ENCODE measurements at places on chromosomes 2 and 18.

GRCh38 chr2:31580321-31581117, at the start of gene SRD5A2:
SRD5A2 (minus strand) TSS chr2:31580938; CDS start chr2:31580900, 38 bp downstream.
- DNase-seq, result no peak

DNA sequence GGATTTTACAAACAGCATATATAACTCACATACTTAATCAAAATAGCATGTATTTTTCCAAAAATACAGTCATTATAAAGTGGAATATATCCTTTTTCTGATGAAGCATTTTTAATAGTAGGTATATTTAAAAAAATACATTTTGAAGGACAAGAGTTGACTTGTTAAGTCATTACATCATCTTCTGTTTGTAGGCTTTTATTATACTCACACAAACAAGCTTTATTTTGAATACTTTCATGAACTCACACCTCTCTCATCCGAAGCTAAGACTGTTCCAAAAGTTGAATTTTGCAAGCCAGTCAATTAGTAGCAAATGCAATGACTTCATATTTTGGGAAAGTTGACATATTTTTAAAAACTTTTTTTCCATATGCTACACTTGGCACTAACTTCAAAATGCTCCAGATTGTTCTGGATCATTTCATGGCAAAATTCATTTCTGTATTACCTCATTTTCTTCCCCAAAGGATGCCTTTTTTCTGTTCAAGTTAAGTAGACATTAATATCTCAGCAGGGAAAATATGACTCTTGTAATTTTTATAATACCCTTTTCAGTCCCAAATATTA, 68.5 kb upstream of the WDR75 start:
- DNase-seq, result no peak

DNA sequence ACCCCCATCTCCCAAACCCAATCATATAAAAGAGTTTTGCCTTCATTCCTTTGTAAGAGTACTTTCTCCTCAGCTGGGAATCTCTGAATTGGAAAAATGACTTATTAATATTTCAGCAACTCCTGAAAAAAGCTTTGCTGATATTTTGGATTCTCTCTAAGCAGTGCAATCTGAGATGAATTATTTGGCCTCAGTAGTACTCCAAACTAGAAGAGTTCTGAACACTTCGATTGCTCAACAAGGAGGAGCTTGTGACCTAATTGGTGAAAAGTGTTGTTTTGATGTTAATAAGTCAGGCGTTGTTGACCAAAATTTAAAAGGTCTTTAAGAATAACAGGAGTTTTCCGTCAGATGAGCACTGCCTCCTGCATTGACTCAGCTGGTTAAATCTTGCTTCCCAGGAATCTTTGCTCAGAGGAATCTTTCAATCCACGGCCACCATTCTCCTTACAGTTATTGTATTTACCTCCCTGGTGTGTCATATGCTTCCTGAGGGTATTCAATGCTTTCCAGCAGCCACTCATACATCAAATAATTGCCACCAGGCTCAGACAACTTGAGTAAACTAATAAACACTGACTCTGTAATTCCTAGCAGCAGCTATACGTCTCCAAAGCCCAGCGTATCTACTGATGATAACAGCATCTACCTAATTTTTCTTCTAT, 24.5 kb upstream of the LIPG start:
- DNase-seq, result no peak

GRCh38 chr2:63844616-63845015, 2.9 kb downstream of the UGP2 start:
- no peak for DNase-seq

Measured in LNCaP clone FGC (cell line).